ENCODE measurements at places on chromosomes 16 and 17. TPM values are rescaled to one million over a fixed set of nuclear protein-coding genes. Genes with fewer than 3 reads are reported as not detected.

DNA sequence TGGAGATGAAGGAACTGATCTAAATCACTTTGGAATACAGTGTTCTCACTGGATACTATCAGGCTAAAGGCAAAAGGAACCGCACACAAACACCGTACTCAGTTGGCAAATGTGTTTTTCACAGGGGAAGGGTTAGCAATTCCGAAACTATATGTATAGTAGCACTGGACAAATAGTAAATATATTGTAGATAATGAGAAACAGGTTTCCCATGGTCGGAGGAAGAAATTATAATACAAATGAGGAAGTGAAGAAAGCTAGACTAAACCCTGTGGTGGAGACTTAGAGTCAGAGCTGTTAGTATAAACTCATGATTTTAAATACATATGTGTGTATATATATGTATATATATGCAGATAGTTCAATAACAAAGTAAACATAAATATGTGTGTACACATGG lies 414.1 kb upstream of the SALL1 start:
- no peak overlapping the region for H3K27ac ChIP-seq
- H3K36me3 ChIP-seq, result no peaks in the 10 kb centered on the region
- no peaks in the 10 kb centered on the region for H3K4me1 ChIP-seq
- no peak overlapping the region for H3K4me3 ChIP-seq

DNA sequence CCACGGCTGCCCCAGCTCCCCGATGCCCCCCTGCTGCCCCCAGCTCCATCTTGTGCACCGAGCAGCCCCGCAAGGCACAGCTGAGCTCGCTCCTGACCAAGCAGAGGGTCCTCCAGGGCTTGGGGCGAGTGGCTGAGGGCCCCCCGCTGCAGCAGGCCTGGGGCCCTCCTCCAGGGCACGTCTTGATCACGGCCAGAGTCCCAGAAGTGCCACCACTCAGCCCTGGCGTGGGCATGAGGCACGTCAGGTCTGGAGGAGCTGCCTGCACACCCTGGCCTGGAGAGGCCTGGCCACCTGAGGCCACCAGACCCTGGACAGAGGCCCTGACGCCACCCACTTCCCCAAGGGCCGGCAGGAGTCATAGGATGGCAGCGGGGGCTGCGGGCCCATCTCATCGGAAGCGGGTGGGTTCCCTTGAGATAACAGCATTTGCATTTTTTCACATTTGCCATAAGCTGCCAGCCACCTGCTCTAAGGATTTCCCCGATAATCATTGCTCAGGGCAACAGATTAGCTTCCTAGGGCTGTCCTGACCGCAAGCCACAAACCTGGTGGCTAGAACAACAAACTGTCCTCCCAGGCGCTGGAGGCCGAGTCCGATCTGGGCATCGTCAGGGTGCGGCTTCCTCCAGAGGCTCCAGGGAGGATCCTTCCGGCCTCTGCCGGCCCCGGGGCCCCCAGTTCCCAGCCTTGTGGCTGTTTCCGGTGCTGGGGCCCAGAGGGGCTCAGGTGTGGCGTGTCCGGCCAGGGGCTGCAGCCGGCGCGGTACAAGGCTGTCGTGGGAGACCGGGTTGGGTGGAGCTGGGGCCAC lies 23.9 kb upstream of the C1QTNF8 start:
- no peaks in the 10 kb centered on the region for H3K27me3 ChIP-seq
- H3K36me3 ChIP-seq, result no peaks in the 10 kb centered on the region
- H3K4me3 ChIP-seq, result no peak overlapping the region
- H3K4me1 ChIP-seq, result no peaks in the 10 kb centered on the region

GRCh38 chr16:56102906-56103305 lies 88.4 kb upstream of the GNAO1 start:
- H3K36me3 ChIP-seq, result no peaks in the 10 kb centered on the region
- H3K4me1 ChIP-seq, result no peaks in the 10 kb centered on the region
- H3K27ac ChIP-seq, result no peak overlapping the region
- H3K4me3 ChIP-seq, result no peak overlapping the region
- DNase-seq, result no peak

- H3K27ac ChIP-seq, result no peak overlapping the region
- no peaks in the 10 kb centered on the region for H3K4me1 ChIP-seq
- H3K4me3 ChIP-seq, result no peak overlapping the region
- H3K36me3 ChIP-seq, result no peaks in the 10 kb centered on the region
Observed at GRCh38 chr16:80298676-80299075, 242.1 kb upstream of the DYNLRB2 start.

DNA sequence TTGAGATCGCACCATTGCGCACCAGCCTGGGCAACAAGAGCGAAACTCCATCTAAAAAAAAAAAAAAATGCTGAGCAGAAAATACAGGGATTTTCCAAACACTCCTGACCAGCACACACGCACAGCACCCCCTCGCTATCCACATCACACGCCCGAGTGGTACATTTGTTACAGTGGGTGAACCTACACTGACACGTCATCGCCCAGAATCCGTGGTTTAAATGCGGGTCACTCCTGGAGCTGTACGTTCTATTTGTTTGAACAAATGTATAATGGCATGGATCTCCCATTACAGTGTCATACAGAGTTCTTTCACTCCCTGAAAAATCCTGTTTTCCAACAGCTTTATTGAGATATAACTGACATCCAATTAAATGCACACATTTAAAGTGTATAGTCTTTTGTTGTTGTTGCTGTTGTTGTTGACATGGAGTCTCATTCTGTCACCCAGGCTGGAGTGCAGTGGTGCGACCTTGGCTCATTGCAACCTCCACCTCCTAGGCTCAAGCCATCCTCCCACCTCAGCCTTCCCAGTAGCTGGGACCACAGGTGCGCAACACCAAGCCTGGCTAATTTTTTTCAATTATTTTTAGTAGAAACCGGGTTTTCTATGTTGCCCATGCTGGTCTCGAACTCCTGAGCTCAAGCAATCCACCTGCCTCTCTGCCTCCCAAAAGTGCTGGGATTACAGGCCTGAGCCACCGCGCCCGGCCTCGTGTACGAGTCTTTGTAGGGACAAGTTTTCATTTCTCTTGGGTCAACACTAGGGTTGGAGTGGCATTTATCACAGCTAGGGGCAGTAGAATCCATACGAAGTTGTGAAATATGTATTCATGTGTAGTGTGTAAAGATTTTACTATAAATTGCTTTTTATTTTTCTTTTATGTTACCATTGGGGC lies 4.4 kb upstream of the CARHSP1 start:
- H3K4me1 ChIP-seq, result peaks cover 22% of the 10 kb centered on the region
- H3K36me3 ChIP-seq, result no peaks in the 10 kb centered on the region
- H3K4me3 ChIP-seq, result no peak overlapping the region
- no peak for DNase-seq
- no peaks in the 10 kb centered on the region for H3K27me3 ChIP-seq

DNA sequence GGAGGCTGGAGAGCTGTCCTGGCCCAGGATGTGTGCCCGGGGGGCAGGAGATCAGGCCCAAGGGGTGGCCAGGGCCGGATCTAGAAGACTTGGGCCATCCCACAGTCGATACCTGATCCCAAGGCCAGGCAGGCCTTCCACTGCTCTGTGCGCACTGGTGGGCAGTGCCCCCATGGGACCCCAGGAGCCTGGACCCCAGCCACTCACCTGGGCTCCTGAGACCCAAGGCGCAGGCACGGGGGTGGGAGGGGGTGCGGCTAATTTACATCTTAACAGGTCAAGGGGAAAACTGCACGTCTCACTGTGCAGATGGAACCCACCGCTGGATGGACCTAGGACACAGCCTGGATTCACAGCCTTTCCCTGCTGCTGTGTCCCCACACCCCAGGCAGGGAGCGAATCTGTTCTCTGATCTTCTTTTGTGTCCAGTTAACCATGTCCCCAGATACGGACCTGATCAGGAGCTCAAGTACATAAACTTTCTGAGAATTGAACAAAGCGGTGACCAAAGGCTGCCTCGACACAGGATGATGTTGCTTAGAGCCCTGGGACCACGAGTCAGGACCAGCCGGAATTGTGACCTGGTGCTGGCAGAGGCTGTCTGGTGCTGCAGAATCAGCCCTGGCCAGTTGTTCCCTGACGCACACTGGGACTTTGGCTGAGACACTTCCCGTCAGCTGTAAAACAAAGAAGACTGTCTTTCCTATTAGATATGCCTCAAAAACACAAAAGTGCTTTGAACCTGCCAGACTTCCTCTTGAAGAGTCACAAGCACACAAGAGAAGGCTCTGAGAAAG lies 60.6 kb downstream of the TNFRSF13B start:
- H3K36me3 ChIP-seq, result no peaks in the 10 kb centered on the region
- no peak for DNase-seq
- no peak overlapping the region for H3K4me3 ChIP-seq
- H3K27ac ChIP-seq, result no peak overlapping the region

DNA sequence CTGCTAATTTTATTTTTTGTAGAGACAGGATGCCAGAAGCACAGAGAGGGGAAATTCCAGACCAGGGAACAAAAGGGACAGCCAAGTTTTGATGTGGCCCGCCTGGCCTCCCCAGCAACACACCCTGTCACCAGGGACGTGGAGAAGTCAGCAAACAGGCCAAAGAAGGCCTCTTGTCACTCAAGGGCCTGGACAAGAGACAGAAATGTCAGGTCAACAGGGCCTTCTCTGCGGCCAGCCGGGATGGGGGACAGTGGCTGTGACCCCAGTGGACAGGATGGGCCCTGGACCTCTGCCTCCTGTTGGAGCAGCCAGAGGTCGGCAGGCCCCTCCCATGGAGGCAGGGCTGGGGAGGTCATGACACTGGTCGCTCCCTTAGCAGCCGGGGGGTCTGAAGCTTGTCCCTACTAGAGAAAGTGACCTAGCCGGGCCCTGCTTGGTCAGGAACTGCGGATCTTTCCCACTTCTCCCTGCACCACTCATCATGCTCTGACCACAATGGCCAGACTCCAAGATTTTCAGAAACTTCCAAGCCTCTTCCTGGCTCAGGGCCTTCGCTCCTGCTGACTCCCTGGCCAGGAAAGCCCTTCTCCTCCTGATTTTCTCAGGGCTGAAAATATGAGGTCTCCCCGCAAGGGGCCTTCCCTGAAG lies 9.2 kb upstream of the TVP23A start:
- peaks cover 22% of the 10 kb centered on the region for H3K4me1 ChIP-seq
- H3K27me3 ChIP-seq, result no peaks in the 10 kb centered on the region
- no peaks in the 10 kb centered on the region for H3K36me3 ChIP-seq
- no peak overlapping the region for H3K27ac ChIP-seq
- H3K4me3 ChIP-seq, result no peak overlapping the region
- no peak for DNase-seq

DNA sequence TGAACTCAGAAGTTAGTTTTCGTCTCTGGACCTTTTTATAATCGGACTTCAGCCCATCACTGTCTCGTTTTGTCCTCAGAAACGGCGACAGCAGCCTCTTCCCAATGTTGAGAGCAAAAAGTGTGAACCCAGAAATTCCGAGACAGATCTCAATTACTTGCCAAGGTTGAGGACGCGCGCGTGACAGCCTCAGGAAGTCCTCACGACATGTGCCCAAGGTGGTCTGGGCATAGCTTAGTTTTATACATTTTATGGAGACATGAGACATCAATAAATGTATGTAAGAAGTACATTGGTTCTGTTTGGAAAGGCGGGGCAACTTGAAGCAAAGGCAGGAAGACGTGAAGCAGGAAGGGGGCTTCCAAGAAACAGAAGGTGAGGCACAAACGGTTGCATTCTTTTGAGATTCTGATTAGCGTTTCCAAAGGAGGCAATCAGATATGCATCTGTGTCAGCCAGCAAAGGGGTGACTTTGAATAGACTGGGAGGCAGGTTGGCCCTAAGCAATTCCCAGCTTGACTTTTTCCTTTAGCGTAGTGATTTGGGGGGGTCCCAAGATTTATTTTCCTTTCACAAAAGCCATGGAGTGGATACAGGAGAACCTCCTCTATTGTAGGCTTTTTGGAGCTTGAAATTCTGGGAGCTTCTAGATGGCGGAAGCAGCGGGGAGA lies 583 bp upstream of the ZNF747 start:
- peaks cover 21% of the 10 kb centered on the region for H3K36me3 ChIP-seq
- peak overlapping the region; percentile 76 for H3K27ac ChIP-seq
- no peaks in the 10 kb centered on the region for H3K27me3 ChIP-seq
- H3K4me1 ChIP-seq, result peaks cover 28% of the 10 kb centered on the region

DNA sequence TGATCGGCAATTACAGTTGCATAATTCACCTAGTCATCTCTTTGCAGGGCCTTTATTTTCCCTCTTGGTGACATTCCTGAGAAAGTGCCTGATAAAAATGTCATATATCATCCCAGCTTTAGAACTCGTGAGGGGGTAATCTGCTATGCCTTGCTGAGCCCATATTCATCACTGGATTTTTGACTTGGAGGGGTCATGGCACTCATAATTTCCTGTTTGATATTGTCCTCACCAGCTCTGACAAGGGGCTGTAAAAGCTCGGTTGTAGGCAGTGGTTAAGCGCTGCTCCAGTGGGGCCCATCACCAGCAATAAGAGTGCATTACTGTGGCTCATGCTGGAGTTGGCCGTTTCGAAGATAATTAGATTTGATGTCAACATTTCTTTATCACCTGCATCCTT lies 227.3 kb downstream of the IRX3 start:
- no peak overlapping the region for H3K27ac ChIP-seq
- H3K4me1 ChIP-seq, result no peaks in the 10 kb centered on the region
- no peaks in the 10 kb centered on the region for H3K27me3 ChIP-seq
- H3K36me3 ChIP-seq, result no peaks in the 10 kb centered on the region
- H3K4me3 ChIP-seq, result no peak overlapping the region

- no peaks in the 10 kb centered on the region for H3K4me1 ChIP-seq
- H3K36me3 ChIP-seq, result no peaks in the 10 kb centered on the region
- H3K4me3 ChIP-seq, result no peak overlapping the region
- H3K27me3 ChIP-seq, result no peaks in the 10 kb centered on the region
- DNase-seq, result no peak
Observed at GRCh38 chr17:11250161-11250560, 9.1 kb downstream of the SHISA6 start.

DNA sequence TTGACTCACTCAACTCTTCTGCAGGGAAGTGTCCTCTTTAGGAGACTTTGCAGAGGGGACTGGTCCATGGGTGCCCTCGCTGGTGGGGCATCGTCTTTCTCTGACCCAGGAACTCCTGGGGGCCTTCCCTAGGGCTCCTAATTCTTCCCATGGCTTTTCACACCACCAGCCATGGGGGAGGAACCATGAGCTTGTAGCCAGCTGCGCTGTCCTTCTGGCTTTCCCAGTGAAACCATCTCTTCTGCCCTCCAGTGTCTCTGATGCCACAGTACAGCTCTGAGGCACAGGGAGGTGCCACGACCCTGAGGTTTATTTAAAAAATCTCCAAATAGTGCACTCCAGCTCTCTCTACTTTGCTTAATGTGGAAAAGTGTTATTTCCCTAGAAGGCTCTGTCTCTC lies 78.6 kb downstream of the SDR42E1 start:
- DNase-seq, result no peak
- H3K27ac ChIP-seq, result no peak overlapping the region
- H3K36me3 ChIP-seq, result peaks cover 99% of the 10 kb centered on the region

GRCh38 chr17:3835410-3836229 lies 10.4 kb downstream of the NCBP3 start:
- DNase-seq, result no peak
- peak overlapping the region; percentile 23 for H3K27ac ChIP-seq
- peaks cover 59% of the 10 kb centered on the region for H3K36me3 ChIP-seq
- H3K27me3 ChIP-seq, result no peaks in the 10 kb centered on the region

The NPEPPS gene
- polyA plus RNA-seq, result 80.1 TPM

The CES3 gene
- 0.37 TPM for polyA plus RNA-seq

The ABCC12 gene
- not detected for polyA plus RNA-seq

The UNC13D gene
- 28.4 TPM for polyA plus RNA-seq

The CACNA1H gene
- not detected for polyA plus RNA-seq

The SDK2 gene
- not detected for polyA plus RNA-seq

The KRT32 gene
- not detected for polyA plus RNA-seq

The KPNA2 gene
- 23.2 TPM for polyA plus RNA-seq

The GPRC5B gene
- 0.24 TPM for polyA plus RNA-seq

The PRRT2 gene
- not detected for polyA plus RNA-seq

The LHX1 gene
- not detected for polyA plus RNA-seq

Measured in CD14-positive monocyte (primary cell).